ENCODE measurements at places on chromosomes 13 and 19.

DNA sequence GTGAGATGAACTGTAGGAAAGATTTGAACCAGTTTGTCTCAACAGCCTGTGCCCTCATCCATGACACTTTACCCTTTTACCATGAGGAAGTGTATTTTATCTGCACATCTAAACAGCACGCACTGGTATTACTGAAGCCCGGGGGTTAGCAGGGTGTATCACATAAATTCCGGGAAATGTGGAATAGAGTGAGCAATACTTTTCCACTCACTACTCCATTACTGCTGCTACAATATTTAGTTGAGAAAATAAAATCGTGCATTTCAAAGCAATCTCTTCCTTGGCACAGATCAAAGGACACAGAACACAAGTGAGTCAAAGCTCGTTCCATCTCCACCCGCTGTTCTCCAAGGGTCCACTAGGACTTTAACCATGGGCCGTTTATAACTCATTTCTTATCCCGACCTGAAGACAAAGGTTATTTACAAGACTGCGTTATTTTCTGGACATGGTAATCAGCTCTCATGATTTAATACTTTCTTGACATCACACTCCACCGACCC, 35.2 kb downstream of the STK24 start:
- peak; percentile 63 for DNase-seq

DNA sequence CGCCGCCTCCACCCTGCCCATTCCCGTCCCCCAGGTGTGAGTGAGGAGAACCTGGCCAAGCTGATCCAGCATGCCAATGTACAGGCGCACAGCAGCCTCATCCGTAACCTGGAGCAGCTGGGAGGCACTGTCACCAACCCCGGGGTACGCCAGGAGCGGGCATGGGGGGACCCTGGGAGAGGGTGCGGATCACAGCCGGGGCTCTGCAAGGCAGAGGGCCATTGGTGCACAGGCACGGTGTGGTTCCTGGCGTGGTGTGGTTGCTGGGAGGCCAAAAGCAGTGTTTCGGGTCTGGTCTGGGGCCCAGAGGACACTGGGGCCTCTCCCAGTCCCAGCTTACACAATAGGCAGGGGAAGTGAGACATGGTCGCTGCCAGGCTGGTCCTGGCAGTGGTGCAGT, 8.3 kb downstream of the STXBP2 start:
- no peak for DNase-seq

- peak; percentile 86 for DNase-seq
Observed at GRCh38 chr19:42140125-42140754, 8.0 kb upstream of the POU2F2 start.

DNA sequence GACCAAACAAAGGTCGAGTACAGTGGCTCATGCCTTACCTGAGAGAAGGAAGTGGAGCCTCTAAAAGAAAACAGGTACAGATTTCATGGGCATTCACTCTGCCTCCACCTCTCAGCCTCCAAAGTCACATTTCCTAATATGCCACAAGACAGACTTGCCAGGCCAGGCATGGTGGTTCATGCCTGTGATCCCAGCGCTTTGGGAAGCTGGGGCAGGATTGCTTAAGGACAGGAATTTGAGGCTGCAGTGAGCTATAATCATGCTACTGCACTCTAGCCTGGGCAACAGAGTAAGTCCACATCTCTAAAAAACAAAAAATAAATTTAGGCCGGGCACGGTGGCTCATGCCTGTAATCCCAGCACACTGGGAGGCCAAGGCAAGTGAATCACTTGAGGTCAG, 10.9 kb upstream of the DNMT1 start:
- no peak for DNase-seq

Measured in GM23248 (cell line).